NCI-H1105 treated with DMSO at 0.1 percent for 48 hours (cell line): ENCODE measurements at places on chromosomes 12 and 14.

DNA sequence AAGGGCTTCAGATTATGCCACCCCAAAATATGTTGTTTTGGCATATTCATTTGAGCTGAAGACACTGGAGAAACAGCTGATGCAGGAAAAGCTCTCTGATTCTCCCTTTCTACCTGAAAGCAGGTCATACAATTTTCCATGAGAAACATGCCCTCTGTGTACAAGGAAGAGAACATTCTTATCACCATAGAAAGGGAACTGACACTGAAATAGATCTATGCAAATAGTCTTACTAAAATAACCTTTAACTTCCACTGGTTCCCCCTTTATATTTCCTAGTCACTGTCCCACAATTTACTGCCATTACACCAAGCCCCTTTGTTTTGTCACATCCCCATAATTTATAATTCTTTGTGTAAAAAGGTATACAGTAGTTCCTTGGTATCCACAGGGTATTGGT, 9.6 kb upstream of the PHC1 start:
- DNase-seq = no peak

DNA sequence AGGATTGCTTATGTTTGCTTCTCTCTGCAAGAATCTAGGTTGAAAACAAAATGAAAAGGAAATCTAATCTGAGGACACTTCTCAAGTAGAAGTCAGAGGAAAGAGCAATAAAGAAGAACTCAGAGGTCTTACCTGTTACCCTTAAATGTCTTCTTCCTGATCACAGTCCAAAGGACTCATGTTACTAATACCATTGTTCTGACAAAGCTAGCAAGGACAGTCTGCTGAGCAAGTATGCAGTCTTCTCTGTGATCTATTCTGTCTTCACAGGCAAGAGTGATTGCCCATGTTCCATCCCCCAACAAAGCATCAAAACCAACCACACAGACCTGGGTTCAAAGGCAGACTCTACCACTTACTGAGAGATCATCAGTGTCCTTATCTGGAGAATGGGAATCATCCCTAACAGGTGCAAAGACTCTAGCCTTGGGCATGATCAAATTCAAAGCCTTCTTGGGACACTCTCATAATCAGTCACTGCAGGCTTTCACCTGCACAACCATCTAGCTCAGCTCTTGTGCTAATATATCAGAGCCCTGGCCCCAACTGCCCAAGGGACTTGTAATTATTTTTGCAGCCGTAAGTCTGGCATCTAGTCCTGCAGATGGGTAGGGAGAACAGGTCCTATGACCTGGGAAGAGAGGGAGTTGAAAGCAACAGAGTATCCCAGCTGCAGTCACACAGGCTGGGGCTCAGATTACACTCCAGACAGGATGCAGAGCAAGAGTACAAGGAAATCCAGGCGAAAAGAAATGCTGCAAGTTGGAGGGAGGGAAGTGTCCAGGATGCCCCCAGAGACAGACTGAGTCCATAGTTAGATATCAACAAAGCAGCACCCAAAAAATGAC, 97.9 kb upstream of the NUDT4 start:
- peak; percentile 6 for DNase-seq

DNA sequence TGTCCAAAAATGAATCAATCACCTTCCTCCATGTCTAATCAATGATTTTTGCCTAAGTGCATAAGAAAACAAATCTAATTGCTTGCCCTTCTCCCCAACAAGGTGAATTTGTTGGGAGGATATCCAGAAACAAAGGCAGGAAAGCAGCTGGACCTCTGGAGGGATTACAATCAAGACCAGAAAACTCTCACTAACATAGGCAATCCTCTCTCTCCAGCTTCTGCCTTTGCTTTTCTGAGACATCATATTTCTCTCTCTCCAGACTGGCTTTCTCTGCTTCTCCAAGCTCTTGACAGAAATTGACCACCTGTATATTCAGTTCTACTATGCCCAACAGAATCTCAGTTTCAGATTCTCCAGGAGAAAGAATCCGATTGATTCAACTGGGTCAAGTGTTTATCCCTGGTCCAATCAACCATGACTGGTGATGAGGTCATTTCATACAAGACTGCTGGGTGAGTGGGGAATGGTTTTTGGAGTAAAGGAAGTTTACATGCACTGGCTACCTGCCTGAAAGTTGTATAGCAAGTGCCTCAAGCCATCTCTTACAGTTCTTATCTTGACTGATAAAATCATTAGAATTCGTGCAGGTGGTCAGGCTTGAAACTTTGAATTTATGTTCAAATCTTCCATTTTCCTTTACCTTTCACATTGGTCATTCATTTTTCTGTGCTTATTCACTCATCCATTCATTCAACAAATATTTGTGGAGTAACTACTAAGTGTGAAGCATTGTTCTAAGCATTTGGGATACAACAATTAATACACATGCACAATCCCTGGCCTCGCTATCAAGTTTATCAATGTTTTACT, 22.2 kb upstream of the CFAP54 start:
- DNase-seq = no peak

DNA sequence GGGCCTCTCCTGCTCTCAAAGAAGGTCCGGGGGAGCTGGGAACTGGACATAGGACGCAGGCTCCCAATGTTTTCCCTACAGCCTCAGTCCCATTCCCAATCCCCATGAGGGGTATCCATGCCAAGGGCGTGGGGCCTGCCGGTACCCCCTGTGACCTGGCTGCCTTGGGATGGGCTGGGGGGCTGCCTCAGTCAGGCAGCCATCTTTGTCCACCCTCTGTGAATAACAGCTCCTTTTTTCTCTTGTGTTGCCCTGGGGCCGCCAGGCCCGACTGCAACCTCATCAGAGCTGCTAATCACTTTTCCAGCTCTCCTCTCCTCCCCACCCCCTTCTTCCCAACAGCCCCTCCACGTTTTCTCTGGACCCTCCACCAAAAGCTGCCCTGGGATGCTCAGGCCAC, 11.2 kb downstream of the FIGNL2 start:
- no peak for DNase-seq

DNA sequence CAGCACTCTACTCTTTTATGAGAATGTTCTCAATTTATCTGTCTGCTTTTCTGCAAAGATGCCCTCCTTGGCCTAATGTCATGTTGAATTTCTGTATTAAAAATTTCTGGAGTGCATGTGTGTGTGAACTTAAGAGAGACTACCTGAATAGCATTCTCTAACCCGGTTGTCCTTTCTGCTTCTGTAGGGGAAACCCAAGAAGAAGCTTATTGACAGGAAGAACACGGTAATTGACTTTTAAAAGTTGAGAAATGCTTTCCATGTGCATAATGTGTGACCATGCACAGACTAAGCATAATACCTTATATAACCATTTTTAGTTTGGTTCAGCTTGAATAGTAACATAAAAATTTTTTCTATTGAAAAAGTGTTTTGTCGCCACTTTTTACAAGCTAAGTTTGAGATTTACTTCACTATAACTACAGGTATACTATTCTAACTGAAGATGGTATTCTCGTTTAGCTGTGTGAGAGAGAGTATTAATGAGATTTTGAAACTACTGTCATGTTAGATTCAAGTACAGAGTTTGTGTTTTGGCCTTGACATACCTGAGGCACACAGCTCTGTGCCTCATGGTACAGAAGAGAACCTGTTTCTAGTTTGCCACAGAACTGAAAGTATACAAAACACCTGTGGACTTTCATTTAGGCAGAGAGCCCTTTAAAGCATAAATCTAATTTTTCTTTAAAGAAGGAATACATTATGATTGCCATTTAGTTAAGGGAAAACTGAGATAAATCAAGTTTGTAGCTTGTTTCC, 96.8 kb downstream of the TTLL5 start:
- no peak for DNase-seq

GRCh38 chr12:75913502-75914351, 117.8 kb downstream of the PHLDA1 start:
- DNase-seq = peak; percentile 67

DNA sequence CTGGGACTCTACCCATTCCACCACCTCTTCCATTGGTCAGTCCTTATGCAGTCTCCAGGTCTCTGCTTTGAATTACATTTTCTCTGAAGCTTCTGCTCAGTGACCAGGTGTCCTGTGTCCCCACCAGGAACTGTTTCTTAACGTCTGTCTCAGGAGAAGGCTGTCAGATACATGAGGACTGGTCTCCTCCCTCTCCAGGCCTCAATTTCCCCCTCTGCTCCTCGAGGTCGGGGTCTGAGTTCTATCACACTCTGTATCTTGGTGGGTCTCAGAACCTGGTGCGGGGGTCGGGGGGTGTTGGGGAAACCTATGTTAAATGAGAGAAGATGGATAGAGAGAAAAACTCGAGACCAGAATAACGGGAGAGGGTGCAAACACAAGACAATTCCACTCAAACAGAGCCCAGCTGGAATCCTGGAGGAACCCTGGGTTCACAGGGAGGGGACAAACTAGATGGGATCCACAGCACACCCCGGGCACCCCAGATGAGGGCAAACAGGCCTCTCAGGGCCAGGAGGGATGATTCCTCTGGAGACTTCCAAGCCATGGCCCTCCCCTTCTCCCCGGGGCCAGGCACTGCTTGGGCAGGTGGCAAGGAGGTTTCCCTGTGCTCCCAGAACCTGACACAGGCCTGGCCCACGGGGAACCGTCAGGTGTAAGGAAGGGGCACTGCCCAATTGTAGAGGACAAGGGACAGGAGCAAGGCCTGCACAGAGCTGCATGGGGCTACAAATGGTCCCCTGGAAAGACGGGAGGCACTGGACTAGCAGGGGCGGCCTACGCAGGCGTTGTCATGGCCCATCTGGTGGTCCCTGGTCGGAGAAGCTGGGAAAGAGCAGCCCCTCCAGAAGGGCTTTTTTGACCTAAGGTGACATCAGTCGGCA, 313.2 kb upstream of the DIO3 start:
- no peak for DNase-seq

DNA sequence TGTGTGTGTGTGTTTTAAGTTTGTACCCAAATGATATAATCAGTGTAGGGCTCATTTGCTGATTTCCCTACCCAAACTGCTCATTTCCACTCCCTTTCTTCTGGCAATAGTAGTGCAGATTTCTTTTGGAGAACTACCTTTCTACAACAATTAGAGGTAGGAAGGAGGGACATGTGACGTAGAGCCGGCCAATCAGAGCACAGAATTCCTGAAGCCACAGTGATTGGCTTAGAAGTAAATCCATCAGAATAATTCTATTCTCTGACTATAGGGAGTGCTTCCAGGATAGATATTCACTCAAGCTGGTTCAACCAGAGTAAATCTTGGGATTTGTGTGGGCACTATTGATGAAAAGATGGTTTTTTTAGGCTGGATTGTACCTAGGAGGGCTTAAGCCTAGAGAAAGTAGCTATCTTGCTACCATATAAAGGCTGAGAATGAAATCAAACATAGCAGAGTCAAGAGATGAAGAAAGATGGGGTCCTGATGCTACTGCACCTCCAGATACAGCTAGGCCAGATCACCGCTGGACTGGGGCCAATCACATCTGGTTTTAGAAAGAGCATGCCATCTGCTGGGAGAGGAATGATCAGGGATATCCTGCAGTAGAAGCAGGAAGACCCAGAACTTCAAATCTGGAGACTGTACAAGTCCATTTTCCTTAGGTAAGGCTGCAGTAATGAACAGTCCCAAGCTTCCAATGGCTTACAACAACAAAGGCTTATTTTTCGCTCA, 54.1 kb upstream of the NUAK1 start:
- DNase-seq = no peak

DNA sequence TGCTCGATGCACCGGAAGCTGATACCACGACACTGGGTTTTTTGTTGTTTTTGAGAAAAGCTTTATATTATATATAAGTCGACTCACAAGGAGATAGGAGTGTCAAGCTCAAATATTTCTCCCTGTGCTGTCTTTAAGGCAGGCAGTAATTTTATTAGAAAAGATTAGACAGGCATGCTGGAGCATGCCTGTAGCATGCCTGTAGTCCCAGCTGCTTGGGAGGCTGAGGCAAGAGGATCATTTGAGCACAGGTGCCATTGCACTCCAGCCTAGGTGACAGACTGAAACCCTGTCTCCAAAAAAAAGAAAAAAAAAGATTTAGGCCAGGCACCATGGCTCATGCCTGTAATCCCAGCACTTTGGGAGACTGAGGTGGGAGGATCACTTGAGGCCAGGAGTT, 51.8 kb downstream of the GNS start:
- no peak for DNase-seq

DNA sequence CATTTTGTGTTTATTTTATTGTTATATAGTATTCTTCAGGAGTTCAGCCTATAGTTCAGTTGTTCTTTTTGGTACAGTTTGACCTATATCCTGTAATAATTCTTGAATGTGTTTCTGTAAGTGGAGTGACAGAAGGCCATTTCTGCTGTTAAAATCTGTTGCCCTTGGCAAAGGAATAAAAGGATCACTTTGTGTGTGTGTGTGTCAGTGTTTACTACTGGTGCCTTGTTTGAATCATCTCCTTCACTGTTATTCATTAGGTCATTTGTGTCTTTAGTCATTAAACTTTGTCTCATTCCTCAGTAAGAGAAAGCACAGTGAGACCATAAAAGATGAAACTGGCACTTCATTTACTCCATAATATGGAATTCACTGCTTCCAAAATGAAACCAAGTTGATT, 130.7 kb downstream of the TMTC2 start:
- DNase-seq = no peak

DNA sequence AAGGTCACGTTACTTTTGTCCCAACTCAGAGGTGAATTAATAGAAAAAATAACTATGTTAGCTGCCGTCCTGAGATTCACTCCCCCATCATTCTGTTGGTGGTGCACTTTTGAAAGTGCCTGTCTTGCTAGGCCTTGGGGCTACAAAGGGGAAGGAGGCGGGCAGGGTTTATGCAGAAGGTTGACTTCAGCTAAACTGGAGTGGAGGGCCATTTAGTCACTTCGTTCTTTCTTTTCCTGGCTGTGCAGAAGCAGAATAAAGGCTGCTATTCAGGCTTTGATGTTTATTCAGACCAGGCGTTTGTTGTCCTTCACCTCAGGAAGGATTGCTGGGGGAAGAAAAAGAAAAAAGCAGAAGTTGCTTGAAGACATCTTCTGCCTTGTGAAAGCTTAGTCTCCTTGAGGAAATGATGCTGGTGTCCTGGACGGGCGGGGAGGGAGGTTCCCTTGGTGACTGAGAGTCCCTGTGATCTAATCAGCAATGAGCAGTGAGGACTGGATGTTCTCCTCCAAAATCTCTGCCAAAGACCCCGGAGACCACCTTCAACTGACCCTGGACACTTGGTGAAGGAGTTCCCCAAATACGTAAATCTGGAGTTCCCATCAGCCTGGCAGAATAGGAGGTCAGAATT, 4.0 kb downstream of the GLT1D1 start:
- DNase-seq = no peak

- DNase-seq = peak; percentile 94
These were observed 116.4 kb downstream of the NTN4 start for GRCh38 chr12:95674163-95674562.

GRCh38 chr12:100862676-100863075, 68.1 kb downstream of the ANO4 start:
- DNase-seq = no peak

DNA sequence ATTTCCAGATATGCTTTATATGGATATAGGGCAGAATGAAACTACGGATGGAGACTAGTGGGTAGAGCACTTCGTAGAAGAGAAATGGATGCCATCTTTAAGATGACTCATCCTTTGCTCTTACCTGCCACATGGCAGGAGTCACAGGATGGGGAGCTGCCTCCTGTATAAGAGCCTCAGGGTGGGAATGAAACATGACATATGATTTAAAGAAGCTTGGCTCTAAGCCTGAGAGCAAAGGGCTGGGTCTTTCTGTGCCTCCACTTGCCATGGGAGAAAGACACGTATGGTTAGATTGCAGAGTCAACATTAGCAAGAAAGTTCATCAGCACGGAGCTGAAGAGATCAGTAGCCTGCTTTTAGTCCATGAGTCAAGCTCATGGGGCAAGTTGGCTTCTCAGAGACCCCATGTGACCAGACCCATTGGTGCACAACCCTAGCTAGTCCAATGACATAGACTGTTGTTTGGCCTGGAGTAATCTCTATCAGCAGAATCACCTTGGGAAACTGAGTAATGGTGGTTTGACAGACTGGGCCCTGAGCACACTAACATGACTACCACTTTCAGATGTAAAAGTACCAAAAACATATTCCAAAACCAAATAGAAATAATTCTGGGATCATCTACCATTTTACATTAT, 38.1 kb upstream of the IL22 start:
- DNase-seq = no peak
